Tracheal epithelial cell (primary cell): ENCODE measurements at places on chromosomes 4 and X. TPM values are rescaled to one million over a fixed set of nuclear protein-coding genes. Genes with fewer than 3 reads are reported as not detected.

PRR32 gene
- not detected in 2 replicates for total RNA-seq

TIGD4 gene
- 0.24 TPM in 1 of 2 replicates, not detected in the other for total RNA-seq

SMR3A gene
- not detected in 2 replicates for total RNA-seq

IGFBP7 gene
- total RNA-seq, result 148 and 501 TPM in 2 replicates

F11 gene
- total RNA-seq, result not detected in 2 replicates

SPANXN4 gene
- not detected in 2 replicates for total RNA-seq

COX18 gene
- total RNA-seq, result 27.7 and 32.5 TPM in 2 replicates

NPY2R gene
- total RNA-seq, result not detected in 2 replicates

GPR34 gene
- not detected in 2 replicates for total RNA-seq

EMD gene
- total RNA-seq, result 17.3 and 17.4 TPM in 2 replicates

HTN3 gene
- not detected in 2 replicates for total RNA-seq

GRIA3 gene
- total RNA-seq, result under 0.01 and 0.24 TPM in 2 replicates

RAB39B gene
- under 0.01 and 0.21 TPM in 2 replicates for total RNA-seq

SLIT2 gene
- 0.21 and 0.24 TPM in 2 replicates for total RNA-seq

TMEM31 gene
- total RNA-seq, result not detected in 2 replicates

OTUD6A gene
- total RNA-seq, result not detected in 2 replicates

PROM1 gene
- 0.21 and 12.3 TPM in 2 replicates for total RNA-seq

DUX4 gene
- total RNA-seq, result not detected in 2 replicates

COL25A1 gene
- under 0.01 and 0.24 TPM in 2 replicates for total RNA-seq

HTRA3 gene
- not detected in 2 replicates for total RNA-seq

TMEM35A gene
- not detected in 2 replicates for total RNA-seq

FIP1L1 gene
- 45.3 and 48.4 TPM in 2 replicates for total RNA-seq

FAM184B gene
- total RNA-seq, result not detected in 2 replicates

CACNA1F gene
- 0.21 TPM in 1 of 2 replicates, not detected in the other for total RNA-seq

GCNA gene
- total RNA-seq, result 0.72 and 2.6 TPM in 2 replicates

PCDH10 gene
- under 0.01 TPM in 2 replicates for total RNA-seq

CCNB3 gene
- total RNA-seq, result under 0.01 TPM in 1 of 2 replicates, not detected in the other

GATA1 gene
- not detected in 2 replicates for total RNA-seq

SLC16A2 gene
- total RNA-seq, result 2.1 and 3.6 TPM in 2 replicates

PLAC1 gene
- total RNA-seq, result 1.3 and 2.4 TPM in 2 replicates

RAI2 gene
- total RNA-seq, result not detected in 2 replicates

TMSB15A gene
- total RNA-seq, result 0.24 TPM in 1 of 2 replicates, not detected in the other

ENPEP gene
- total RNA-seq, result 0.21 and 3.9 TPM in 2 replicates

UGT2B15 gene
- total RNA-seq, result not detected in 2 replicates

NAT8L gene
- 0.24 TPM in 1 of 2 replicates, not detected in the other for total RNA-seq

CFP gene
- not detected in 2 replicates for total RNA-seq

NEXMIF gene
- under 0.01 TPM in 1 of 2 replicates, not detected in the other for total RNA-seq

INTS6L gene
- 2.7 and 5.5 TPM in 2 replicates for total RNA-seq

TCEAL6 gene
- not detected in 2 replicates for total RNA-seq

KLHL13 gene
- total RNA-seq, result 2.3 and 20.2 TPM in 2 replicates

CDX4 gene
- not detected in 2 replicates for total RNA-seq

RHOH gene
- total RNA-seq, result under 0.01 and 0.24 TPM in 2 replicates

GAGE13 gene
- not detected in 2 replicates for total RNA-seq

POLR2B gene
- 102 and 136 TPM in 2 replicates for total RNA-seq

EVC gene
- 17.1 and 17.9 TPM in 2 replicates for total RNA-seq
